MCF 10A (cell line): ENCODE measurements at places on chromosomes 12 and 14.

DNA sequence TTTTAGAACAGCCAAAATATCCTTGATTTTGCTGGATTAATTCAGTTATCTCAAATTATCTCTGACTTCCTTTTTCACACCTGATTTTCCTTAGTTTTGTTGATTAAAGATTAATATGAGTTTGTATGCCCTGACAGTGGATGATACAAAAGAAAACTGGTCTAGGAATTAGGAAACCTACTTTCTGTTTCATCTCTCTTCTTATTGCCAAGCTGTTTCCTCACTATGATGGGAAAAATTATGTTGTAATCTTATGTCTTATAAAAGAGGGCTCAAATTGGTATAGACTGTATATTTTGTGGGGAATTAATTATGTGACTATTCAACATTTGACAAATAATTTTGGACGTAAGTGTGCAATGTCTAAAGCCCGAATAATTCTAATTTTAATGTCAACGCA, 271.6 kb downstream of the FBXL14 start:
- no peak for DNase-seq

DNA sequence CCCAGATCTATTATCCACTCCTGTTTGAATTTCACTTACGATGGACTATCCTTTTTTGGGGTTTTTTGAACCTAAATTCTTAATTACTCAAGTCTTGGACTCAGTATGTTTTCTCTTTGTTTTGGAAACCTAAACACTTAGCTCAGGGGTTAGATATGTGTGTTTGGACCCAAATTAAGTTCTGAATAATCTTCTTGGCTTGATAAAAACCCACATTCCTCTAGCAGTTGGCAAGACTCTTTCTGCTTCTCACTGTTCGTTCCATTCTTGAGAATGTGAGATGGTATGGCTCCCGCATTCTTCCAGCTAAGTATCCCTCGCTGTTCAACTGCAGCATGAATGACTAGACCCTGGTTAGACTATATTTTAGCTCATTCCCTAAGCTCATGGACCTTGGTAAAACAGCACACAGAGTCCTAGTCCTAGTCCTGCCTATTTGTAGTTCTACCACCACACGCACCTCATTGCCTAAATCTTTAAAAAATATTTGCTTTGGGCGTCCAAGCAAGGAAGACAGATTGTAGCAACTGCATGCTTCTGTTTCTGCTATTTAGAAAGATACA, 860.0 kb downstream of the RPS29 start:
- no peak for DNase-seq

GRCh38 chr14:101961746-101962502, 2.4 kb upstream of the DYNC1H1 start:
- DNase-seq = no peak

- peak; percentile 21 for DNase-seq
Measured at GRCh38 chr12:19428246-19428645, 11.0 kb upstream of the AEBP2 start.

DNA sequence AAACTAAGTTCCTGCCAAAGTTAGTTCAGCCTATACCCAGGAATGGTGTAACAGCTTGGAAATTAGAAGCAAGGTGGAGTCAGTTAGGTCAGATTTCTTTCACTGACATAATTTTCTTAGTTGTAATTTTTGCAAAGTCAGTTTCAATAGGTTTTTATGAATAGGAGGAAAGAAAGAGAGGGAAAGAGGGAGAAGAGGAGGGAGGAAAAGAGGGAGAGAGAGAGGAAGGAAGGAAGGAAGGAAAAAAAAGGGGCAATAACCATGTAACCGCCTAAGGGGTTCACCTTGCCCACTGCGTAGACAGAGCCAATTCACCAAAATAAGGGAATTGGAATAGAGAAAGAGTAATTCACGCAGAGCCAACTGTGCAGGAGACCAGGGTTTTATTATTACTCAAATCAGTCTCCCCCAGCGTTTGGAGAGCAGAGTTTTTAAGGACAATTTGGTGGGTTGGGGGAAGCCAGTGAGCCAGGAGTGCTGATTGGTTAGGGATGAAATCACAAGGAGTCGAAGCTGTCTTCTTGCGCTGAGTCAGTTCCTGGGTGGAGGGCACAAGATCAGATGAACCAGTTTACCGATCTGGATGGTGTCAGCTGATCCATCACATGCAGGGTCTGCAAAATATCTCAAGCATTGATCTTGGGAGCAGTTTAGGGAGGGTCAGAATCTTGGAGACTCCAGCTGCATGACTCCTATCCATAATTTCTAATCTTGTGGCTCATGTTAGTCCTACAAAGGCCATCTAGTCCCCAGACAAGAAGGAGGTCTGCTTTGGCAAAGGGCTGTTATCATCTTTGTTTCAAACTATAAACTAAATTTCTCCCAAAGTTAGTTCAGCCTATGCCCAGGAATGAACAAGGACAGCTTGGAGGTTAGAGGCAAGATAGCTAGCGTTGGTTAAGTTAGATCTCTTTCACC, 126.0 kb upstream of the AMIGO2 start:
- DNase-seq = no peak

- peak; percentile 83 for DNase-seq
Measured at GRCh38 chr12:1993341-1993740, 10.9 kb downstream of the DCP1B start.

- DNase-seq = no peak
Measured at GRCh38 chr14:91405724-91406435, 11.7 kb downstream of the CCDC88C start.

DNA sequence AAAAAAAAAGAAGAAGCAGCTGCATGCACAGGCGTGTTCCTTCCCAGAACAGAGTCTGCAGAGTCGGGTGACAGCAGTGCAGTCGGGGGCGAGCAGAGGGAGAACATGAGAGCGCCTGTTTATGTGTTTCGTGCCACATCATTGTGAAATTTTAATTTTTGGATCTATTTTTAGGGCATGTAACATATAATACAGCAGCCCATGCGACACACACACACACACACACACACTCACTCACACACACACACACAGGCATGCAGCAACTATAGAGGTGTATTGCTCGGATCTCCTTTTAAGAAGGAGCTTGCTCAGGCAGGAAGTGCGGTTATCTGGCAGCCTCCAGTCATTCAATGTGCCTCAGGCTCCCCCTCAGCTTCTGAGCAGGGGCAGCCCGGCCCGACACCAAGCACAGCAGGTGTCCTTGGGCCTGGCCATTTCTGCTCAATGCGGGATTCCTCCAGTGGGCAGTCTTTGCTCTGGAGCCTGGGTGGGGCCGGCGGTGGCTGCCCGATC, 71.8 kb downstream of the ZNF664 start:
- DNase-seq = no peak

- DNase-seq = no peak
Measured at GRCh38 chr14:72532686-72533454, 361.0 kb downstream of the DPF3 start.

DNA sequence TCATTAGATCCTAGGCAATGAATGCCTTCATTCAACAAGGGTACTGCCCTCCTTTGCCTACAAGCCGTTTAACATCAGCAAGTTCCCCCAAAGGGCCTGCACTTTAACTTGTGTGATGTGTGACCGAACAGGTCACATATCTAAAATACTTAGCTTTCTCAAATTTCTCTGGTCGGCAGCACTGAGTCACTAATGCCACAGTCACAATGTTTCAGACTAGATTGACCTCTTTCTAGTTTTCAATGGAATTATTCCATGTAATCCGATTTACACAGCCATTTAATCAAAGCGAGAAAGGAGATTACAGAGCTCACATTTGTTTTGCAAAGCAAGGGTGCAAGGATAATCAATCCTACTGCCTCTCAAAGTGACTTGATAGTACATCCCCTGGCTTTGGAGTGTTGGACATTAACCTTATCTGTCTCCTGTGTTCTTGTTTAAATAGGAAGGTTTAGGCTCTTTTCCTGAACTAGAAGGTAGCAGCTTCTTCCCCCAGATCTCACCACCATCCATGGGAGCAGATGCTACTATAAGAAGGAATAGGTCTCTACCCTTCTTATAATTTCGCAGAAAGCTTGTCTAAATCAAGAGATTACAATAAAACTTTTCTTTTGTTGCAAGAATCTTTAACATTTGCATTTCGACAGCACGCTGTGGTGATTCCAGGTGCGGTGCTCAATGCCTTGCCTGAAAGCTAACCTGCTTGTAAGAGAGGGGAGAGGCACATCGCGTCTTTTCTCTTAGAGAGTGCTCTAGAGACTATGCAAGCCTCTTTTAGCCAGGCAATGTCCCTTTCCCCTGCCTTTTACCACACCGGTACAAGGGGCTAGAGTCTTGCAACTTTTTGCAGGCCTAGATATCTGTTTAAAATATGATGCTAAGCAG, 1.8 kb downstream of the KITLG start:
- DNase-seq = no peak

DNA sequence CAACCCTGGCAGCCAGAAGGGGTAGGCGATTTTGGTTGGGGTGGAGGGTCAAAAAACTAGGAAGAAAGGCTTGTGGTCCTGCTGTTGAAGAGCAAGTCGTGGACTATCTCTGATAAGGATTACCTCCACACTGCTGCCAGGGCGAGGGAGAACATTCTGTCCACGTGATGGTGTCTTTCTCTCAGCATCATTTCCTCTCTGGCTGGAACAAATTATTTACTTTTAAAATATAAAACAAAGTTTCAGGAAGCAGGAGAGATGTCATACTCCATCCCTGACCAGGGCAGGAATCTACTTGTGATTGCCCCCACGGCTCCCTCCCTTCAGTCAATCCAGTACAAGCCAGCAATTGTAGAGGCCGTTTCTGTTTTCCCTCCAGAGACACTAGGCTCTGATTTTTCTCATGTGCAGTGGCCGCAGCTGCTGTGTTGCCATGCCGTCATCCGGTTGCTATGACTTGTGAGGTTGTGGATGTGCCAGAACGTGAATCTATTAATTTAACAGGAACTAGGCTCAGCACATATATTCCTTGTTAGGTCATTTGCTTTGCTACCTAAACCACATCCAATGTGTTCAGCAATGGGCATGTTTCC, 61.5 kb upstream of the PTGR2 start:
- peak; percentile 51 for DNase-seq

GRCh38 chr12:129401572-129401971, 502.3 kb downstream of the TMEM132D start:
- DNase-seq = no peak

DNA sequence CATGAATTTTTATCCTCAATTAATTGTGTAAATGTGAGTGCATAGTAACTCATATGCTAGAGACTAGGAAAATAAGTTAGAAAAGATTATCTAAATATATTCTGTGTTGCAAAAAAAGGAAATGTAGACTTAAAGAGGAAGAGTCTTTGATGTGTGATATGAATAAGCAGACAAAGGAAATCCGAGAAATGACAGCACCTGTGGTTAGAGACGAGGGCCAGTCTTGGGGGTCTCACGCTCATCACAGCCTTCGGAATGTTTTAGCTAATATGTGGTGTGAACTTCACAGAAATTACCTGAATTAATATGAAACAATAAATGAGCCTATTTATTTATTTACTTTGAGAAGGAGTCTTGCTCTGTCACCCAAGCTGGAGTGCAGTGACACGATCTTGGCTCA, 11.6 kb downstream of the ATP6V0A2 start:
- no peak for DNase-seq

- DNase-seq = no peak
Measured at GRCh38 chr12:22126758-22127157, 80.7 kb downstream of the CMAS start.

DNA sequence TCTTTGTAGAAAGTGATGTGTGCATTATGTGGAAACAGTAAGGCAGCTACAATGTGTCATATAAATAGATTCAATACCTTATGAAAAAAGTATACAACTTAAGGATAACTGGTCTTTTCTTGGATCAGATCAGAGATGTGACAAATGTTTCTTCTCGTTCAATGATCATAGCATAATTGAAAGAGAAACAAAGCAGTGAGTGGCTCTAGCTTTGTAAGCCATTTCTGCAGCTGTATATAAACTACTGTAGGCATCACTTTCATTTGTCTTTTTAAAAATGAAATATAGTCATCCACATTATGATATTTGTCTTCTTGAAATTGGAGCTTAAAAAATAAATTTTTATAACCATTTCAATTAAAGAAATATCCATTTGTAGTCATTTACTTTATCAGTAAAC, 63.8 kb upstream of the LMO3 start:
- DNase-seq = no peak
